ENCODE measurements at places on chromosomes 4 and X.

- no peak for DNase-seq
These were observed 2.3 kb upstream of the SOWAHD start for GRCh38 chrX:119755981-119756533.

- no peak for DNase-seq
These were observed 18.6 kb upstream of the SAT1 start for GRCh38 chrX:23764188-23764984.

DNA sequence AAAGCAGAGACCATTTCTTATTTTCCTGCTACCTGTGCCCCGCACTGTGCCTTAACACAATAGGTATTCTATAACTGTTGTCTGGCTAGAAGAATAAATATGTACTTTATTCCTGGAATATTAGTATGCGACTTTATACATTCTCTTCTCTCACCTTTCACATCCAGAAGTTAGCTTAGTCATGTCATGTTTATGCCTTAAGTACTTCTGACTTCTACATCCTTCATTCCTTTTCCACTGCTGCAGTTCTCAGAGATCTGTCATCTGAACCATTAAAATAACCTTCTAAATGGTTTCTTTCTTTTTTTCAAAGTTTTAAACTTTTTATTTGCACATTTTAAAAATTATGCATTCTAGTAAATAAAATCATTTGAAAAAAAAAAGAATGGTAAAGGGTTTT is 34.4 kb downstream of the KIF4A start:
- DNase-seq: no peak

DNA sequence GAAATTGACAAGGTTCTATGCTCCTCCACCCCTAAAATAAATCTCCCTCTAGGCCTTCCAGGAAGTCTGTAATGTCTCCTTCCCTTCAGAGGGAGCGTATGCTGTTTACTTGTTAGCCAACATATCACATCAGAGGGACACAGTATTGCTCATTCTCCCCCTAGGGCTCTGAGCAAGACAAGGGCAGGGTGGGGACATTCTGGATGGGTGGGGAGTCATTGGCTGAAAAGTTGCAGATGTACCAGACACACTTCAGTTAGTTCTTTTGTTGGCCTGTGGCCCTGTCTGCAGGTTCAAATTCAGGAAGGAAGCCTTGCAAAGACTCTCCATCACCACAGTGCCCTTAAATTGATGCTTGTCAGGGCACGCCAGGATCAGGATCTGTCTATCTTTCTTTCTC is 106.3 kb upstream of the TEX13D start:
- no peak for DNase-seq

GRCh38 chrX:18797141-18797540 is 89.7 kb downstream of the PPEF1 start:
- DNase-seq: no peak

DNA sequence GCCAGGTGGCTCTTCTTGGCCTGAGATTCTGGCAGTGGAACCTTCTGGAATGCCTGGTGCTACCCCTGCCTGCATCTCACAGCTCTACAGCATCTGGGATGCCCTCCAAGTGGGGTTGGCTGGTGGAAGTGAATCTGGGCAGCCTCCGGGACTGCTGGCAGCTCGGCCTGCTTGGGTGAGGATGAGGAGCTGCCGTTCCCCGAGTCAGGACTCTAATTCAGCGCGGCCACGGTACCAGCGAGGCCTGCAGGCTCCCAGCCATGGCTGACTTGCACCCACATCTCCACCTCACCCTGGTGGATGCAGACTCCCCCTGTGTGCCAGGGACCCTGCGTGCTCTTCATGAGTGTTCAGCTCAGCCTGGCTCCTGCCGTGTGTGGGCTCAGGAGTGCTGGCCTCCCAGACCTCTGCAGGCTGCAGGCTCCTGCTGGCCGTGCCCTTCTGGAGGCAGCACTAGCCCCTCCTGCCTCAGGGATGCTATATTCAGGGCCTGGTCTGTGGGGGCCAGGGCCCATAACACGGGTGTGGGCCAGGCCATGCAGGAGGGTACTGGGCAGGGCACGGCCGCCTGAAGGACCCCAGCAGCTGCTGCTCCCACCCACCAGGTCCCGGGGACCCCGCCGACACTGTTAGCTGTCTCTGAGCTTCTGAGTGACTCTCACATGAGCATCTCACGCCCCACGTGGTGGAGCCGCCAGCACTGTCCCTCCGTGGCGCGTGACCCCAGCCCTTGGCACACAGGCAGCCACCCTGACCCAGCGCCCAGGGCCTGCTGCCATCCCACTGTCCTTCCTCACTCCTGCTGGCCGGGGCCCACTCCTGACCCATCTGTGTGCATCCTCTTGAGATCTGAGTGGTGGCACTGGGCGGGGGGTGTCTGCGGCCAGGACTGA is 10.6 kb downstream of the UVSSA start:
- DNase-seq: no peak

GRCh38 chr4:27024805-27025204 is 164.2 kb downstream of the STIM2 start:
- no peak for DNase-seq

- peak; percentile 4 for DNase-seq
These were observed 187.4 kb downstream of the TEX13C start for GRCh38 chrX:125507119-125507518.

- no peak for DNase-seq
These were observed 320.1 kb upstream of the PPARGC1A start for GRCh38 chr4:24209906-24210305.

All from brain microvascular endothelial cell (primary cell).